ENCODE measurements at places on chromosomes 6 and 20. TPM values are rescaled to one million over a fixed set of nuclear protein-coding genes. Genes with fewer than 3 reads are reported as not detected.

The TREM2 gene
- 0.14 TPM for total RNA-seq

The DSP gene
- total RNA-seq, result 9.2 TPM

The CGA gene
- not detected for total RNA-seq

The NRSN1 gene
- not detected for total RNA-seq

The SLC12A5 gene
- total RNA-seq, result 0.30 TPM

The BPIFB1 gene
- not detected for total RNA-seq
